Ovary (tissue), 10 donors: ENCODE measurements at places on chromosomes 6 and 20. TPM values are rescaled to one million over a fixed set of nuclear protein-coding genes. Genes with fewer than 3 reads are reported as not detected.

The FAM83B gene
- total RNA-seq, result 0.15 TPM

The RAMACL gene
- total RNA-seq, result 1.3 TPM

The BEND3 gene
- total RNA-seq, result 3.6 TPM

The MYL9 gene
- total RNA-seq, result 1,408 TPM

The DDO gene
- not detected for total RNA-seq
